Fibroblast of the aortic adventitia (primary cell): ENCODE measurements at places on chromosomes 2 and 18. TPM values are rescaled to one million over a fixed set of nuclear protein-coding genes. Genes with fewer than 3 reads are reported as not detected.

The AMER3 gene
- not detected in 2 replicates for total RNA-seq

DNA sequence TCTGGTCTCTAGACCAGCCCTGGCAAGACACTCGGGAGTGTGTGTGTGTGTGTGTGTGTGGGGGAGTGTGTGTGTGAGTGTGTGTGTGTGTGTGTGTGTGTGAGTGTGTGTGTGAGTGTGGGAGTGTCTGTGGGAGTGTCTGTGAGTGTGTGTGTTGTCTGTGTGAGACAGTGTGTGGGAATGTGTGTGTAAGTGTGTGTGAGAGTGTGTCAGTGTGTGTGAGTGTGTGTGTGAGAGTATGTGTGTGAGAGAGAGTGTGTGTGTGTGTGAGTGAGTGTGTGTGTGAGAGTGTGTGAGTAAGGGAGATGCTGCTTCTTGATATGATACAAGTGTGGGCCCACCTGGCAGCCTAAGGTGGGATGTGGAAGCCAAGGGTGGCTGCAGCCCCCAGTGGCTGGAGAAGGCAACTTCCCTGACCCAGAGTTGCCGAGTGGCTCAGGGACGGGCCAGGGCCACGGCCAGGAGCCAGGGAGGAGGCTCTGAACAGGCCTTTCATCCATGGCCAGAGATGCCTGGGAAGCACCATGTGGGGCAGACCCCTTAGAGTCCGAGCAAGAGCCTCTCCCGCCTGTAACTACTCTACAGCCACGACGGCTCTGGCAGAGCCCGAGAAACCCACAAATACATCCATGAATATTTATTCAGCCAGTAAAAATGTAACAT lies 159.3 kb upstream of the MYCN start:
- no peak for DNase-seq

The G6PC2 gene
- not detected in 2 replicates for total RNA-seq

The FOXI3 gene
- not detected in 2 replicates for total RNA-seq

GRCh38 chr2:174436351-174436750 lies 40.8 kb downstream of the SCRN3 start:
- DNase-seq, result no peak

DNA sequence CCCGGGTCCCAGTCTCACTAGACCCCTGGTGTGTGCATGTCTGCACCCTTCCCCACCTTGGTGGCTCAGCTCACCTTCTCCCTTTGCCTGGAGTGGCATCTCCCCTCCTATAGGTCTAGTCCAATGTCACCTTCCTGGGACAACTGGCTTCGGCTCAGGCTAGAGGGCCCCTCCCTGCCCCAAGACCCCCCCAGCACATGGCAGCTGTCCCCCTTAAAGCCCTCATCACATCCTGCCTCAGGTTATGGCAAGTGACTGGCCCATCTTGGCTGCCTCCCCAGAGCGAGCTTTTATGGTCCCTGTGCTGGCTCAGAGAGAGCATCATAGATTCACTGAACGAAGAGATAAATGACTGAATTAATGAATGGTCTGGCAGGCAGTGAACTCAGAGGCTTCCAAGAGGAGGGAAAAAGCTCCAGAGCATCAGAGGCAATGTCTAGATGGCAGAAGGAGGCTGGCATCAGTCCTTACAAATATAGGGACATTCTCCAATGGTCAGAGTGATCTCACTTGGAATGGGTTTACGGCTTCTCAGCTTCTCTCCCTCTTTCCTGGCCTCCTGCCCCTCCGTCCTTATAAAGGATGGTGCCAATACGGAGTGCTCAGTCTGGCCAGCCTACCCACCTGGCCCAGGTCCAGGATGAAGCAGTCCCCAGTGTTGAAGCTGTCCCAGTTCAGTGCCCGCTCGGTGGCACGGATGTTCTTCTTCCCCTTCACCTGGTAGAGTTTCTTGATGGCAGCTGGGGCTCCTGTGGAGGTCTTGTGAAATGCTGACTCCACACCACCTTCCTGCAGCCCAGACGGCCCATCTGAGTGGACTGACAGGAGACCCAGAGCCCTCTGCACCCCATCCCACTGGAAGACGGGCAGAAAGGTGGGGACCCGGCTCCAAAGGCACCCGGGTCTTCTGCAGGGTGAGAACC lies 9.4 kb downstream of the CAPG start:
- no peak for DNase-seq

- no peak for DNase-seq
Observed at GRCh38 chr2:68742626-68743415, 8.2 kb downstream of the ARHGAP25 start.

DNA sequence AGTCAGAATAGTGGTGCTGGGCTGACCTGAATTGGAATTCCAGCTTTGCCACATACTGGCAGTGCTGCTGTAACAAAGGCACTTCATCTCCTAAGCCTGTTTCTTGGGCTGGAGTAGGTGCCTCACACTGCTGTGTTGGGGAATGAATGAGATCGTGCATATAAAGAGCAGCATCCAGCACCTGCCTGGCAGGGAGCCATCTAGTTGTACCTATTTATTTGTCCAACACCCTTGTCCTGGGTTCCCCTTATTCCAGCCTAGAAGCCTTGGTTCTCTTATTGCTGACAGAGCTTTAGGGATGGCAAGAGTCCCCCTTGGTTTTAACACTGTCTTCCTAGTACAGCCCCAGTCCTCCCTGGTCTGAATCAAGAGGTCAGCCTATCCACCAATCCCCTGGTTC lies 275.3 kb upstream of the RAB12 start:
- no peak for DNase-seq

- DNase-seq, result no peak
Observed at GRCh38 chr2:107361751-107362381, 464.8 kb upstream of the RGPD4 start.

The SLC9A4 gene
- not detected in 2 replicates for total RNA-seq

The SLC40A1 gene
- total RNA-seq, result 19.7 and 306 TPM in 2 replicates

DNA sequence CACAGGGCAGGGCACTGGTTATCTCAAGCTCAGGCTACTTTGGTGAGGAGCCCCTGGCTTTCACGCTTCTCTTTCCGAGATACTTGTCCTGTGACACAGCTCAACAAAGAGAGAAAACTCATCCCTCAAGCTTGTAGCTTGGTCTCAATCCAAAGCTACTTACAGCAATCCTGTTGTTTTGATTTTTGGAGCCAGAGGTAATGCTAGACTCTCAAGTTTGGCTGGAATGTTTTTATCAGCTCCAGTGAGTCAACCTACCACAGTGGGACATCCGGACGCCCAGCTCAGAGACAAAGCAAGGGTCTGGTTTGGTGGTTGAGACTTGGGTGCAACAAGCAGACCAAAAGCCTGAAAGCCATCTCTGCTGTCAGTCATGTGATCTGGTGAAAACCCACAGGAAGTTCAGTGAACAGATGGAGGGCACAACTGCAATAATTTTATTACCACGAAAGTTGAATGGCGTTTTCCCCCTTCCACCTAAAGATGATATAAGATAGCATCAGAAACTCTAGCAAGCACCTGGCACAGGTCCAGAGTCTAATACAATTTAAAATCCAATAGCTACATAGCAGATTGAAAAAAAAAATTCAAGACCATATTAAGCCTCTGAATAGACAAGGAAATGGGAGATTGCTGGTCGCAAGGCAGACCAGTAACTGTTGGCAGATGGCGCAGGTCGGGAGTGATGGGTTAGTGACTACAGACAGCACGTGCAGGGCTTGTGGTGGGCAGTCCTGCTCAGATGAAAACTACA lies 102.3 kb upstream of the SMAD7 start:
- peak; percentile 95 for DNase-seq

DNA sequence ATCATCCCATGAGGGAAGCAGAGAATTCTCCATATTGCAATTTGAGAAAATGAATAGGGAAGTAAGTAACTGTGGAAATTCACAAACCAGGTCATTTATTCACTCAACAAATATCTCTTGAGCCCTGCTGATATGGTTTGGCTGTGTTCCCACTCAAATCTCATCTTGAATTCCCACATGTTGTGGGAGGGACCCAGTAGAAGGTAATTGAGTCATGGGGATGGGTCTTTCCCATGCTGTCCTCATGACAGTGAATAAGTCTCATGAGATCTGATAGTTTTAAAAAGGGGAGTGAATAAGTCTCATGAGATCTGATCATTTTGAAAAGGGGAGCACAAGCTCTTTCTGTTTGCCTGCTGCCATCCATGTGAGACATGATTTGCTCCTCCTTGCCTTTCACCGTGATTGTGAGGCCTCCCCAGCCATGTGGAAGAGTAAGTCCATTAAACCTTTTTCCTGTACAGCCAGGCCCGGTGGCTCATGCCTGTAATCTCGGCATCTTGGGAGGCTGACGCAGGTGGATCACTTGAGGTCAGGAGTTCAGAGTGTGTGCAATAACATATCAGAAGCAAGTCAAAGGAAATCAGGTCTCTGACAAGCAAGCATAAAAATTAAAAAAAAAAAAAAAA lies 193.2 kb downstream of the NDUFA10 start:
- no peak for DNase-seq

DNA sequence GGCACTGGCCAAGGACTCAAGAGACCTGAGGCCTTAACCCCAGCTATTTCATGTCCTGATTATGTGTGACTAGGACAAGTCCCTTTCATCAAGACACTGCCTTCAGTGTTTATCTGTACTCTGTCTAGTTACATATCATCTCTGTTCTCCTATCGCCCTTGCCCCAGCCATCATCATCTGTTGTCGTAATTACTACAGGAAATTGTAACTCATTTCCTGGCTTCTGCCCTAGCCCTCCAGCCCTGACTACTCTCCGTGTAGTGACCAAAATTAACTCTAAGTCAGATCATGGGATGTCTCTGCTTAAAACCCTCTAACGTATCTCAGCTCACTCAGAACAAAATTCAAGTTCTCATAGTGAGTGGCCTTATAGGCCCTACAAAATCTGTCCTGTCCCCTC lies 49.3 kb upstream of the LAPTM4A start:
- DNase-seq, result no peak

DNA sequence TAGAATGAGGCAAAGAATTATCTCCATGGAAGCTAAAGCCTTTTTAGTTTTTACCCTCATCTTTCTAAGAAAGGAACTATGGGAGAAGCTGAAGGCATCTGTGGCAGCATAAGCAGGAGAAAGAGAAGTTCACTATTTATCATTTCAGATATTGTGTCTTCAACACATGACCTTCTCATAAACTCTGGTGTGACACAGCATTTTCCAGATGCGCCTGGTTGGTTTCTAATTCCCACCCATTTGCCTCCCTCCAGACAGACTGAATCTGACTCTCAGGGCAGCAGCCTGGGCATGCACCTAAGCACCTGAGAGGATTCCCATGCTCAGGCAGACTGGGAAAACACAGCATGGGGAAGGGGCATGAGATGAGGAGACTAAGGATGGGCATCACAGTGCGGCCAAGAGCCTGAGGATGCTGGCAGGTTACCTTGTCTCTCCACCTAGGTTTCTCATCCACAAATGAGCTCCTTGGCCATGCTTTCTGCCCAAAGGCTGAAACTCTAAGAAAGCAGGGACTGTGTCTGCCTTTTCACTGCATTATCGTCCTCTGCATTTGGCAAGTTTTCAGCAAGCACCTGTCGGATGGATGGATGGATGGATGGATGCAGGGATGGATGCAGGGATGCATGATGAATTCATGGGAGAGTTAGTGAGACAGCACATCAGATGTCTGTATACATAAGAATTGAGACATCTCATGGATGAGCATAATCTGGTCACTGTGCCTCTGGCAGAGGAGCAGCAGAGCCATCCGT lies 28.8 kb upstream of the SULT1C4 start:
- no peak for DNase-seq
